ENCODE measurements at places on chromosomes 2 and 18.

- DNase-seq = no peak
Measured at GRCh38 chr2:234606896-234607295, 110.0 kb upstream of the ARL4C start.

- no peak for DNase-seq
Measured at GRCh38 chr2:241959751-241960269, 90.3 kb downstream of the RTP5 start.

- DNase-seq = no peak
Measured at GRCh38 chr2:225310745-225311144, 88.8 kb upstream of the NYAP2 start.

DNA sequence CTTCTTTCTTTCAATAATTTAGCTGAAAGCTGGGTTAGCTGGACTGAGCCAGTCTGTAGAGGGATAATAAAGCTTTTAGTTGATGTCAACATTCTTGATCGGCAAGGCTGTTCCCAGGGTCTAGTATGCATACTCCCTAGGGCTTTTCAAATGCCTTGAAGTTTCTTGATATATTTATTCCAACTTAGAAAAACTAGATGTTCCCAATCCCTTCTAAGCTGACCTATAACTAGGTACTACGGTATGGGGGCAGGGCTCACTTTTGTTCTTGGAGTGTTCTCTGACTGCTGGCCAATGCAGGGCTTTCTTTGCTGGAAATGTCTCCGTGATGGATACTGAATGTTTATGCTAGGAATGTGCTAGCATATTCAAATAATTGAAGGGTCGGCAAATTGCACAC lies 258.6 kb upstream of the TANK start:
- no peak for DNase-seq

- DNase-seq = no peak
Measured at GRCh38 chr2:210399440-210400041, 77.0 kb downstream of the LANCL1 start.

DNA sequence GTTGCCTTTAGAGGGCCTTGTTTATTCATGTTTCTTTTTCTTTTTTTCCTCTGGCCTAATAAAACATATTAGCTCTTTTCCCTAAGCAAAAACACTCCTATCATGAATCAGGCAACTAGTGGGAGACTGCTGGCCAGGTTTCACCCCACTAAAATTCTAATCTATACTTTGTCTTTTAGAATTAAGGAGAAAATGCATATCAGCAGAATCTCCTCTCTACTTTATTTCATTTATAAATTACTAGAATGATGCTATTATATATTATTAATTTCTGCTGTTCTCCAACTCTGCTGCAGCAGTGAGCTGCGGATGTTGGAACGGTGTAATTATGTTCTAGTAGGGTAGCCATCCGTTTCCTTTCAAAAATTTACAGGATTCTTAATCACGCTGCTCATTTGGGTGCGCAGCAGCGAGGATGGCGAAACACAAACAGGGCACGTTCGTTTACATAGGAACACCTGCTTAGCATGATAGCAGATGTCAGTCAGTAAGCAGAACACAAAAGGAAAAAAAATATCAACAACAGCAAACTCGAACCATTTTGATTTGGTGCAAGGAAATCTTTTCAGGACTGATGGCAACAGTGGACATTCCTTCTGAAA lies 30.5 kb downstream of the ZEB2 start:
- no peak for DNase-seq

- no peak for DNase-seq
Measured at GRCh38 chr2:33207151-33207740, 260.5 kb downstream of the LTBP1 start.

- DNase-seq = peak; percentile 14
Measured at GRCh38 chr2:218262631-218263586, 2.1 kb downstream of the GPBAR1 start.

DNA sequence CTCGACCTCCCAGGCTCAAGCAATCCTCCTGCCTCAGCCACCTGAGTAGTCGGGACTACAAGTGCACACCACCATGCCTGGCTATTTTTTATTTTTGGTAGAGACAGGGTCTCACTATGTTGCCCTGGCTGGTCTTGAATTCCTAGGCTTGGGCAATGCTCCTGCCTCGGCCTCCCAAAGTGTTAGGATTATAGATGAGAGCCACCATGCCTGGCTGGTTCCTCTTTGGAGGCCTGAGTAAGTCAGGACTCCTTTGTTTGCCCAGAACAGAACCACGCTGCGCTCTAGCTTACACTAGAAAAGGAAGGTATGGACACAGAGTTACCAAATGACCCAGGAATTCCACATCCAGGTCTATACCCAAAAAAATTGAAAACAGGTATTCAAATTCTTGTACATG lies 135.9 kb upstream of the SLC1A4 start:
- no peak for DNase-seq

DNA sequence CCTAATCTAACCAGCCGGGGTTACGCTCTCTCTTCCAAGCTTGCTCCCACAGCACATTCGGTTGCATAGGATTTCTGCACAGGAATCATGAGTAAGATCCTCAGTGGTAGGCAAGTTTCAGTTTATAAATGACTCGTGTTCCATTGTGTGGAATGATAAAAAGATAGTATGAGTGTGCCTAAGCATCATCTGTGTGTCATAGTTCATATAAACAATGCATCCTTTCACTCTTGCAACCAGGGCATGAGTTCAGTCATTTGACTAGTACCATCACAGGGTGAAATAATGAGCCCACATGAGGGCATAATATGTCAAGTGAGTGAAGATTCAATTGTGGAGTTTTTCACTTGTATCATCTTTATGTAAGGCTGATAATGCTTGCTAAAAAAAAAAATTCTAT lies 417.1 kb upstream of the CDH2 start:
- no peak for DNase-seq

- DNase-seq = no peak
Measured at GRCh38 chr2:224837066-224837465, 120.9 kb upstream of the CCDC195 start.

- DNase-seq = no peak
Measured at GRCh38 chr2:119122663-119123062, 35.9 kb downstream of the C1QL2 start.

DNA sequence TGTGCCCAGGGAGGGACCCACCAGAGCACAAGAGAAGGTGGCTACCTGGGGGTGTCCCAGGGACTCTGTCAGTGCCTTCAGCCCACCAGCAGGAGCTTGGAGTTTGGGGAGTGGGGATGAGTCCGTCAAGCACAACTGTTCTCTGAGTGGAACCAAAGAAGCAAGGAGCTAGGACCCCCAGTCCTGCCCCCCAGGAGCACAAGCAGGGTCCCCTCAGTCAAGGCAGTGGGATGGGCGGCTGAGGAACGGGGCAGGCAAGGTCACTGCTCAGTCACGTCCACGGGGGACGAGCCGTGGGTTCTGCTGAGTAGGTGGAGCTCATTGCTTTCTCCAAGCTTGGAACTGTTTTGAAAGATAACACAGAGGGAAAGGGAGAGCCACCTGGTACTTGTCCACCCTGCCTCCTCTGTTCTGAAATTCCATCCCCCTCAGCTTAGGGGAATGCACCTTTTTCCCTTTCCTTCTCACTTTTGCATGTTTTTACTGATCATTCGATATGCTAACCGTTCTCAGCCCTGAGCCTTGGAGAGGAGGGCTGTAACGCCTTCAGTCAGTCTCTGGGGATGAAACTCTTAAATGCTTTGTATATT lies 14.0 kb downstream of the ITM2C start:
- DNase-seq = no peak

- DNase-seq = no peak
Measured at GRCh38 chr2:29073933-29074332, 390 bp downstream of the PCARE start.

GRCh38 chr2:20366672-20367116 lies 16.1 kb upstream of the PUM2 start:
- no peak for DNase-seq
